ENCODE measurements at places on chromosomes 7 and 10.

DNA sequence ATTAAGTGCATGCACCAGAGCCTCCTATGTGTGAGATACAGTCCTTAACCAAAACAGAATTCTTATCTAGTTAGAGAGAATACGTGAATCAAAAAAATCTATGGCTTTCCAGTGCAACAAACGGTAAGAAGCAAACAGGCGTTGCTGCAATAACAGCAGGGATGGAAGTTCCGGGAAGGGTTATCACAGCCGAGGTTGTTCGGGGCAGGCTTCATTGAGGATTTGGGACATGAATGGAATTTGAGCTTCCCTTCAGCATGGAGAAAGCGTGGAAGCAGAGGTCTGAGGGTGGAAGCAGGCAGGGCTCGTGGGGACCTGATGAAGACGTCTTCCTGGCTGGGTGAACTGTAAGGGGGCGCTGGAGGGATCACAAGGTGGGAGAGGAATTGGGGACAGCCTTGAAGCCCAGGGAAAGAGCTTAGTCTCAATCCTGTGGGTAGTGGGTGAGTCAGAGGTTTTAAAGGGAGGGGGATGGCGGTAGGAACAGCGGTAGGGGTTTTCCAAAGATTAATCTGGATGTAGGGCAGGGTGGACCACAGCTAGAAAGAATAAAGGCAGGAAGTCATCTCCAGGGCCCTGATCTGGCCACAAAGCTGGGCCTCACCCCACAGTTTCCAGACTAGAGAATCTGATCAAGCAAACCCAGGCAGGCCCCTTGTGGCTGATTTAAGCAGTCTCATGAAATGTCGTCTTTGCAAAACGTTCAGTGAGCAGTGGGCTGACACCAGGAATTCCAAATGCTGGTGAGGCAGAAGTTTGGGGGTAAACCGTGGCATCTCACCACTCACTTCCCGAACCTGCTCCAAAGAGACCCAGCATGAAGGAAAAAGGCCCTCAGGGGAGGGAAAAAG, 65.1 kb downstream of the CALML3 start:
- DNase-seq, result no peak

- DNase-seq, result peak; percentile 60
Observed at GRCh38 chr7:152435384-152436110, at the start of gene KMT2C. Gene KMT2C, minus strand, starts transcription at chr7:152436003. Its CDS starts 217 bp downstream, at chr7:152435786.

- no peak for DNase-seq
Observed at GRCh38 chr7:158499082-158499455, 88.6 kb downstream of the PTPRN2 start.

GRCh38 chr7:45975847-45976484, 54.9 kb upstream of the IGFBP3 start:
- DNase-seq, result no peak

- DNase-seq, result no peak
Observed at GRCh38 chr7:151869455-151869854, 7.5 kb downstream of the PRKAG2 start.

DNA sequence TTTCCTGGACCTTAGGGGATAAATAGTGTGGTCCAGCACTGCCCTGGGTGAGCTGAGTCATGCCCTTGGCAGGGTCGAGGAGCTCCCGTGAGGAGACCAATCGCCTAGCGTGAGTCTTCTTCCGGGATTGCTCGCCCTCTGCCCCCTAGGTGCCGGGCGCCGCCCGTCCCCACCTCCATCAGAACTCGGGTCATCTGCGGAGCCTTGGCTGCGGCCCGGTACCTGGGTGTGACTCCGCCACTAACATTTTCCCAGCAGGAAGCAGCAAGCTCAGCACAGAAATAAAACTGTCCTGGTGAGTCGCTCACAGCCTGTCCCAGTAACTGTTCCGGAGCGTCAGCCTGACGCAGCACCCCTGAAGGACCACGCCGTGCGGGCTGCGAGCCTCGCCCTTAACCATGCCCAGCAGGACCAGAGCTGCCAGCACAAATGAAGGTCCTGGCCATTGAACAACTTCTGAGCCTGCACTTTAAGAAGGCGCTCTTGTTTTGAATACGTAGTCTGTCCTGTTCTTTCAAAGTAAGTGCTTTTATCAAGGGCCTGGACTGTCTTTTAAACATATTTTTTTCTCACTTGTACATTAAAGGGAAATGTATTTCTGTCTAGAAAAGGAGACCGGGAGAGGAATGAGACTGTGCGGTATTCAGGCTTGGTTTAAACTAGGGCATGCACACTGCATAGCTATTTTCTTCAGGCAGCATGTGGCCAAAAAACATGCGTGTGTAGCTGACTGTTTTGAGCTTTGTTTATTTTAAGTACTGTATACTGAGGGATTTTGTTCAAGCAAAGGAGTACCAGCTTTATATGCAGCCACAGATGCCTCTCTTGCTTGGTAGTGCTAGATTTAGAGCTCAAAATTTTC, 136.7 kb downstream of the HECW1 start:
- DNase-seq, result no peak

- no peak for DNase-seq
Observed at GRCh38 chr7:3678314-3678810, 377.3 kb downstream of the SDK1 start.
